Activated T-helper 17 cell treated with anti-CD3 and anti-CD28 coated beads, Interleukin-2, amount 50 U/mL, for 72 hours (primary cell): ENCODE measurements at places on chromosomes 16 and 17. TPM values are rescaled to one million over a fixed set of nuclear protein-coding genes. Genes with fewer than 3 reads are reported as not detected.

- ATAC-seq: no peak
These were observed 245.4 kb downstream of the NTN1 start for GRCh38 chr17:9266697-9267117.

OSGIN1 gene
- total RNA-seq: 2.5 TPM

GRCh38 chr17:20989991-20990855 is 52.6 kb downstream of the USP22 start:
- ATAC-seq: no peak

DNA sequence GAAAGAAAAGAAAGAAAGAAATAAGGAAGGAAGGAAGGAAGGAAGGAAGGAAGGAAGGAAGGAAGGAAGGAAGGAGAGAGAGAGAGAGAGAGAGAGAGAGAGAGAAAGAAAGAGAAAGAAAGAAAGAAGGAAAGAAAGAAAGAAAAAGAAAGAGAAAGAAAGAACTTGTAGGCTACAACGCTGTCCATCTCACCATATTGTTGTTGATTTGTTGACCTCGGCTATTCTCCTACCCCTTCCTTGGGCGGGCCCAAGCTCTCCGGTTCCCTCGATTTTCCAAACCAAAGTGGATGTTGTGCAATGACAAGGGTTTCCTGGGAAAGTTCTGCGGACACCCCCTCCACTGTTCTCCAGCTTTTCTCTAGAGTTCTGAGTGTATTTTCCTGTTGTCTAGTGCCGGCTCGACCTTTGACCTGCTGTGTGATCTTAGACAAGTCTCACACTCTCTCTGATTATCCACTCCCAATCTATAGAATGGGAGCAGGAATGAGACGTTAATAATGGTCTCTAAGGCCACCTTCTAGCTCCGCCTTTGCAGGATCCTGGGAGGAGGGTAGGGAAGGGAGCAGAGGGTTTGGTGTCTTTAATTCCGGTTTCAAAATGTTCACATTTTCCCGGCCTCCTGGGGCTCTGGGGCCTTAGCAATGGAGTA is 1.6 kb downstream of the IRX6 start:
- no peak for ATAC-seq

DNA sequence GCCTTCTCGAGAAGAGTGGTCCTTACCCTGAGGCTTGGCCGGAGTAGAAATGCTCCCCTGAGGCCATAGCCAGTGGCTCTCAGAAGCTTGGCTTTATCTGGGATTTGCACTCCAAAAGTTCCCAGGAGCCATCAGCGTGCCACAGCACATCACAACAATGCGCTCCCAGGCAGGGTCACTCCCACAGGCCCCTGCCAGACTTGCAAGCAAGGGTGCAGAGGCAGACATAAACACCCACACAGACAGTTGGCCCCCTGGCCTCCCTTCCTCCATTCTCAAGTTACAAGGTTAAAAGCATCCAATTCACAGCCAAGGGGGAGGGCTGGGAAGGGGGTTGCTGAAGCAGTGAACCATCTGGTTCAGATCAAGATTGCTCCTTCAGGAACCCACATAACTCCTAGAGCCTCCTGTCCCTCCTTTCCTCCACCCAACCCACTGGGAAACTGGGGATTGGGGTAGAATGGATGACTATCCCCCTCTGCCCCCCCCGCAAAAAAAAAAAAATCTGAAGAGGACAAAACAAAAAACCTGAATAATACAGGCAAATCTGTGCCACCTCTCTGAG is 1.8 kb downstream of the ST3GAL2 start:
- ATAC-seq: no peak

- ATAC-seq: no peak
These were observed 41.2 kb downstream of the PRKCA start for GRCh38 chr17:66343531-66344078.

PYDC1 gene
- not detected for total RNA-seq

TOX3 gene
- total RNA-seq: not detected

GRCh38 chr16:29837841-29838240 is 17.6 kb downstream of the MVP start:
- ATAC-seq: no peak

POLR3K gene
- total RNA-seq: 61.9 TPM

HSD17B2 gene
- not detected for total RNA-seq

DNA sequence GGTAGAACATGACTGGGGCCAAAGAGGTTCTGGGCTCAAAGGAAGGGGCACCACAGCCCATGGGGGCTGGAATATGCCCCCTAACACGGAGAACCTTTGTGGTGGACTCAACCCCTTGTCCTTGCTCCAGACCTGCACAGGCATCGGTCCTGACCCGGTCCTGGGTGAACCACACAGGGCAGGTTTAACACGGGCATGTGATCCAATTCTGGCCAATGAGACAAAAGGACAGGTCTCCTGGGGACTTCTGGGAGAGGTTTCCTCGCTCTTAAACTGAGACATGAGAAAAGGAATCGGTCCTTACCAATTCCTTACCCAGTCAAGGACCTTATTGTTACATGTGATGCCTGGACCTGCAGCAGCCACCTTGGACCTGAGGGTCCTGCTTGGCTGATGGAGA is 3.7 kb downstream of the DOC2B start:
- no peak for ATAC-seq

CES5A gene
- not detected for total RNA-seq

EFNB3 gene
- total RNA-seq: not detected

GPR142 gene
- total RNA-seq: not detected

DNA sequence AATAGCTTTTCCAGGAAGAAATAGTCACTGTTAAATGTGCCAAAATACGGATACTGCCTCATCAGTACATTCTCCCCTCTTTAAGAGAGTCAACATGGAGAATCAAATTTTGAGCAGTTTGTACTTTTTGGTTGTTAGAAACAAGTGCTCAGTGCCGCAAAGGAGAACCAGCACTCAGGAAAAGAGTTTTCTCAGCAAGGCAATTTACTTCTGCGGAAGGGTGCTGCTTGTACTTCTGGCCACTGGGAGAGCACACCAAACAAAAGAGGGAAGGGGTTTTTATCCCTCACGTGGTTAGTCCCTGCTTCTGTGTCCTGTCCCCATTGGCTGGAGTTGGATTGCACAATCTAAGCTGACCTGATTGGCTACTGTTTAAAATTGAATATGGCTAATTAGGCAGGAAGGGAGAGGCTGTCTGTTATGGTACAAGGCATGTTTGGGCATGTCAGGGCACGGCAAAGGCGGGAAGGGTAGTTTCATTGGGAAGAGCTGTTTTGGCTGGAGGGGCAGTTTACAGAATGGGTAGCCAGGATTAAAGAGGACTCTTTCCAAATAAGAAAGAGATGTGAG is 499.3 kb downstream of the CDH13 start:
- no peak for ATAC-seq

MTMR4 gene
- 67.1 TPM for total RNA-seq

C17orf67 gene
- 5.0 TPM for total RNA-seq

DNA sequence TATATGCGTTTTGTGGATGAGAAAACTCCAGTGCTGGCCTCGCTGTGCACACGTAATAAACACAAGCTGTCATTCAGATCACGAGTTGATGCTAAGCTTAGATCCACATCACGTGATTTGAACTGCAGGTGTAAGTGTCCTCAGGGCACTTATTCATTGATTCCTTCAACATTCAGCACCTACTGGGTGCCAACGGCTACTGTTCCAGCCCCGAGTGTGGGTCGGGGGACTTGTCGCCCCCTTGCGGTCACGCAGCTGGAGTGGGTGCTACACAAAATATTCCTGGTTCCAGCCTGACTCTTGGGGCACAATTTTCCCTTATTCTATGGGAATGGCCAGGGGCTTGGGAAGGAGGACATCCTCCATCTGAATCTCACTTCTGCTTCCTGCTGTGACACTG is 29.9 kb upstream of the GINS2 start:
- no peak for ATAC-seq

DNA sequence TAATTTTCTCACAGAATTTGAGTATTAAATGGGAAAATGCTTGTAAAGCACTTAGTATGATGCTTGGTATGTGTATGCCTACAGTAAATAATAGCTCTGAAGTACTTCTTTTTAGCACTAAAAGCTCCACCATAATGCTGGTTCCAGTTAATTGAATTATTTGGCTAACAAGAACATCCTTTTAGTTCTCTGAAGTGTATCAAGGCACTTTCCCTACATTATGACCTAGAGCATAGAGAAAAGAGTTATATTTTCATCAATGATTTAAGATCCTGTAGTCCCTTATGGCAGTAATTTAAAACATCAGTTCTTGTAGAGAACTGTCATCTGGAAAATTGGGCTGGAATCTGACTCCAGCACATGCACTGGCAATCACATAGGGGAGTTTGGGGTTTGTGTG is 21.9 kb upstream of the PHAF1 start:
- no peak for ATAC-seq

- no peak for ATAC-seq
These were observed 1.3 kb upstream of the ZNF768 start for GRCh38 chr16:30527635-30528178.

CD300LB gene
- total RNA-seq: not detected

- no peak for ATAC-seq
These were observed 12.6 kb downstream of the PMFBP1 start for GRCh38 chr16:72159386-72159785.

EVPLL gene
- not detected for total RNA-seq

DNA sequence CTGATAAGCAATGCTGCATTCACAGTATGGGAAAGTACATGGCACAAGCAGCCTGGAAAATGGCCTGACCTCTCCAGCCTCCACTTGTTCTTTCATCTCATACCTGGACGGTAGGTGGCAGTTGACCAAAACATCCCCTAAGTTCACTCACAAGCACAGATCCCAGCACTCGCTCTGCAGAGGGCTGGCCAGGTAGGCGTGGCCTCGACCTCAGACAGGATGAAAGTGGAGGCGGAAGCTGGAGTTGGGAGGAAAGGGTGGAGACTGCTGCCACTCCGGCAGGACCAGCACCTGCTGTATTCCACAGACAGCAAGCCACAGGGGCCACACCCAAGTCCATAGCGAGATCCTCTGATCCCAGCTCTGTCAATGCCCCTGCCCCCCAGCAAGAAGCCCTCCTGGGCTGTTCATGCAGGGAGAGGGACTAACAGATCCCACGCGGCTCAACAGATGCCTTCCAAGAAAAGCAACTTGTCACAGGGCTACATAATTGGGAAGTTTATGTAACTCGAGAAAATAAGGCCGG is 31.3 kb downstream of the ZCCHC14 start:
- no peak for ATAC-seq

TBC1D3 gene
- not detected for total RNA-seq

DNA sequence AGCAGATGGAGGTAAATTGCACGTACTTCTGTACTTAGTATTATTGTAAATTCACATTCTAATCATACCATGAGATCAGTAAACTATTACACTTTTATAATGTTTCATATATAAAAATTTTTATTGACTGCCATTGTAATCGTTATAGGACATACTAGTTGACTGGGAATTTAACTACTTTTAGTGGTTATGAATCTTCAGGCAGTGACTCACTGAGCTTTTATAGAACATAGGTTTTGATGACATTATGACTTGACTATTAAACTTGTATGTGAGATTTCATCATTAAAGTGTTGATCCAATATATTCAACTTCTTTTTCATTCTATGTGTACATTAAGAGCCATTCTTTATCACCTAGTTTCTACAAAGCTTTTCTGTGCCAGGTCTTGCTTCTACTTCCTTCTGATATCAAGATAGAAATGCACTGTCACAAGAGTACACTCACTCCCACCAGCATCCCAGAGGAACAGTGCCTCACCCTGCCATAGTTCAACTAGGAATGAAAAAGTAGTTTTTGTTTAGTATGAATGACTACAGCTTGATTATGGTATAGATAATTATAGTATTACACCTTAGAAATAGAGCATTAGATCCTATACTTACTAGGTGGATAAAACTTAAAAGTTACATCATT is 142.4 kb upstream of the RBL2 start:
- ATAC-seq: no peak

DNA sequence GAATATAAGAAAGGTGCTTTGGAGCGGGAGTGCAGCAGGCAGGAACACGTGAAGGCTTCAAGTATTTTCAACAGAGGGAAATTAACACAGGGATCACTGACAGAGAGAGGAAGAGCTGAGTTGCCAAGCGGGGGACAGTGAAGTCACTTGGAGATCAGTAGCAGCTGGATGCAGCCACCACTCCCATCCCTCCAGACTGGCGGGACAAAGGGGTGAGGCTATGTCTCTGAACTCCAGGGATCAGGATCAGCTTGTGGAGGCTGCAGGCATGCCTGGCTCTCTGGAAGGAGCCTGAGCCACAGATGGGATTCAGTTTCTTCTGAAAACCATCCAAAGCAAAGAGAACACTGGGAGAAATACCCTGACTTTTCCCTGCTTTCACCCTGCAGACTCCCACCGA is 113.7 kb upstream of the IRX3 start:
- no peak for ATAC-seq

DNA sequence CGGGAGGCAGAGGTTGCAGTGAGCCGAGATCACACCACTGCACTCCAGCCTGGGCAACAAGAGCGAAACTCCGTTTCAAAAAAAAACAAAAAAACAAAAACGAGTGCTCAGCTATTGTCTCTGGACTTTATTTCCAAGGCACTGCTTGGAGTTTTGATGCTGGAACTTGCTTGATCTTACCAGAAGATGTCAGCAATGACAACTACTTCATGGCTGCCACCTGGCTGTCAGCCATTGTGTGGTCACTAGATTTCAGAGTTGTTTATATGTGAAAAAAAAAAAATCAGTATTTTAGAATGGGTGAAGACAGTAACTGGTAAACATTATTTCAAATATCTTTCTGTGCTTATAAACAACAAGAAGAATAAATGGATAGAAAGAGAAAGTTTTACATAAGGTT is 26.3 kb upstream of the OR4D1 start:
- ATAC-seq: peak; percentile 43

- ATAC-seq: no peak
These were observed 1.4 kb downstream of the PPP1R9B start for GRCh38 chr17:50149091-50149416.

SCN4A gene
- 0.37 TPM for total RNA-seq

GRCh38 chr17:38341035-38341721 is 2.6 kb downstream of the GPR179 start:
- ATAC-seq: no peak

NPTX1 gene
- total RNA-seq: 10.2 TPM

- ATAC-seq: no peak
These were observed 30.1 kb downstream of the LCMT1 start for GRCh38 chr16:25141648-25142047.

DNA sequence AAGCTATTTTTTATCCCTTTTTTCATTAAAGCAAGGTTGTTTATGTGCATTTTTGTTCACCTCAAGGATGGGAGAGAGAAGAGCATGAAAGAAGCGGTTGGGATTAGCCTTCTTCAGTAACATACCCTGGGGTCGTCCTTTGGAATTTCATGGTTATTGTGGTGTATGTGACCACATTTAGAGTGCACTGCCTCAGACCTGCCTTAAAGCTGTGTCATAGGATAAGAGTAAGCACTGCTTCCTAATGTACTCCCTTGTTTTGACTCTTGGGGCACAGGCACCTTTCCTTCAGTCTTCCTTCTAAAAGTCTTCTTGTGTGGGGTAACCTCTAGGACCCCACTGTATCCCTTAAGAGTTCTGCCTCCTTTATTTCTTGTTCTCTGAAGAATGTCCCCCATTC is 28.9 kb downstream of the TNRC6A start:
- ATAC-seq: no peak

DNA sequence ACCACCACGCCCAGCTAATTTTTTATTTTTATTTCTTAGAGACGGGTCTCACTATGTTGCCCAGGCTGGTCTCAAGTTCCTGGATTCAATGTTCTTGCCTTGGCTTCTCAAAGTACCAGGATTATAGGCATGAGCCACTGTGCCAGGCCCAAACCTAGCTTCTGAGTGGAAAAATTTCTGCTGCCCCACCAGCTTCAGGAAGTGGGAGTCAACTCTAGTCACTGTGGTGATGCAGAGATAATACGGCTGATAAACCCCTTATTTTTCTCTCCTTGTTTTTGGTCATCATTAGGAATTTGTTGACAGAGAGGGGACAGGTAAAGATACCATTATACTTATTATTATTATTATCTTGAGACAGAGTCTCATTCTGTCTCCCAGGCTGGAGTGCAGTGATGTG is 27.8 kb upstream of the PHOSPHO1 start:
- no peak for ATAC-seq
